ENCODE measurements at places on chromosomes 16 and 17. TPM values are rescaled to one million over a fixed set of nuclear protein-coding genes. Genes with fewer than 3 reads are reported as not detected.

The KRT28 gene
- total RNA-seq: not detected

The CSH1 gene
- 21.9 TPM for total RNA-seq

The ICAM2 gene
- total RNA-seq: 34.3 TPM

The RCVRN gene
- total RNA-seq: 0.31 TPM

The GAS2L2 gene
- total RNA-seq: 0.04 TPM

The PDILT gene
- not detected for total RNA-seq

DNA sequence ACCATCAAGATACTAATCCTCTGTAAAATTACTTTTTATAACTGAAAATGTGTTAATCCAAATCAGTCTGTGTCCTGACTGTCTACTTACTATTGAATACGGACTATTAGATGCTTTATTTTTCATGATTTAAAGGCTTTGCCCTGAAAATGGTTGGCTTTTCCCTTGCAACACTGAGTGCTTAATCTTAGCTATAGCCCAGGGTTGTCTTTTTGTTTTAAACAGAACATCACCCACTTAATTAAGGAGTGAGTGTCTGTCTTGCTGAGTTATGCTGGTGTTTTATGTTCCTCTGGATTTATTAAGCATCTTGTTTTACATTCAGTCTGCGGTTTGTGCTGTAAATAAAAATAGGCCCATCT, 11.0 kb downstream of the FTO start:
- DNase-seq: no peak
- no peak overlapping the region for H3K4me3 ChIP-seq
- H3K27ac ChIP-seq: peak overlapping the region; percentile 85
- H3K4me1 ChIP-seq: peaks cover 3% of the 10 kb centered on the region
- no peaks in the 10 kb centered on the region for H3K27me3 ChIP-seq

GRCh38 chr17:59616253-59616920, 3.3 kb upstream of the CLTC start:
- H3K4me1 ChIP-seq: peaks cover 4% of the 10 kb centered on the region
- H3K27me3 ChIP-seq: no peaks in the 10 kb centered on the region
- DNase-seq: no peak
- H3K4me3 ChIP-seq: no peak overlapping the region
- H3K36me3 ChIP-seq: no peaks in the 10 kb centered on the region

GRCh38 chr16:80380514-80380913, 160.3 kb upstream of the DYNLRB2 start:
- H3K27me3 ChIP-seq: no peaks in the 10 kb centered on the region
- no peak for DNase-seq
- H3K36me3 ChIP-seq: no peaks in the 10 kb centered on the region
- peaks cover 5% of the 10 kb centered on the region for H3K4me1 ChIP-seq
- H3K4me3 ChIP-seq: no peak overlapping the region

GRCh38 chr17:4973256-4974114, 5.9 kb upstream of the SPAG7 start:
- no peak overlapping the region for H3K27ac ChIP-seq
- no peaks in the 10 kb centered on the region for H3K27me3 ChIP-seq
- no peak for DNase-seq

DNA sequence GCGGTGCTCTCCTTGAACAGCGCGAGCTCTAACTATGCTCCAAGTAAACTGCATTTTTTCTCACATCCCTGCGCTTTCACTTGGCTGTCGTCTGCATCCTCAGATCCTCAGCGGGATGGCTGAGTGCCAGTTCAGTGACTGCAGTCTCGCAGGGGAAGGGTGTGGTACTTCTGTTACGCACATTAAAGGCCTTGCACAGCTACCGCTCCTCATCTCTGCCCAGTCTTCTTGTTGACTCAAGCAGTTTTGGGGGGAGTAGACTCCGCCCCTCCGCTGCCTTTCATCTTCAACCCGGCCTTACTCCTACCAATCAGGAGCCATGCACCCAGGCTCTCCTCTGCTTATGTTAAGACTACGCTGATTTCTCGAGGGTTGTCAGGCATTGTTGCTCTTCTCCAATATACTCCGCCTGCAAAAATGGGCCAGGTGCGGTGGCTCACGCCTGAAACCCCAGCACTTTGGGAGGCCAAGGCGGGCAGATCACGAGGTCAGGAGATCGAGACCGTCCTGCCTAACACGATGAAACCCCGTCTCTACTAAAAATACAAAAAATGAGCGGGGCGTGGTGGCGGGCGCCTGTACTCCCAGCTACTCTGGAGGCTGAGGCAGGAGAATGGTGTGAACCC, 10.0 kb downstream of the ATP5PD start:
- peak overlapping the region; percentile 98 for H3K27ac ChIP-seq
- H3K4me1 ChIP-seq: peaks cover 35% of the 10 kb centered on the region
- H3K36me3 ChIP-seq: peaks cover 33% of the 10 kb centered on the region
- H3K27me3 ChIP-seq: no peaks in the 10 kb centered on the region

DNA sequence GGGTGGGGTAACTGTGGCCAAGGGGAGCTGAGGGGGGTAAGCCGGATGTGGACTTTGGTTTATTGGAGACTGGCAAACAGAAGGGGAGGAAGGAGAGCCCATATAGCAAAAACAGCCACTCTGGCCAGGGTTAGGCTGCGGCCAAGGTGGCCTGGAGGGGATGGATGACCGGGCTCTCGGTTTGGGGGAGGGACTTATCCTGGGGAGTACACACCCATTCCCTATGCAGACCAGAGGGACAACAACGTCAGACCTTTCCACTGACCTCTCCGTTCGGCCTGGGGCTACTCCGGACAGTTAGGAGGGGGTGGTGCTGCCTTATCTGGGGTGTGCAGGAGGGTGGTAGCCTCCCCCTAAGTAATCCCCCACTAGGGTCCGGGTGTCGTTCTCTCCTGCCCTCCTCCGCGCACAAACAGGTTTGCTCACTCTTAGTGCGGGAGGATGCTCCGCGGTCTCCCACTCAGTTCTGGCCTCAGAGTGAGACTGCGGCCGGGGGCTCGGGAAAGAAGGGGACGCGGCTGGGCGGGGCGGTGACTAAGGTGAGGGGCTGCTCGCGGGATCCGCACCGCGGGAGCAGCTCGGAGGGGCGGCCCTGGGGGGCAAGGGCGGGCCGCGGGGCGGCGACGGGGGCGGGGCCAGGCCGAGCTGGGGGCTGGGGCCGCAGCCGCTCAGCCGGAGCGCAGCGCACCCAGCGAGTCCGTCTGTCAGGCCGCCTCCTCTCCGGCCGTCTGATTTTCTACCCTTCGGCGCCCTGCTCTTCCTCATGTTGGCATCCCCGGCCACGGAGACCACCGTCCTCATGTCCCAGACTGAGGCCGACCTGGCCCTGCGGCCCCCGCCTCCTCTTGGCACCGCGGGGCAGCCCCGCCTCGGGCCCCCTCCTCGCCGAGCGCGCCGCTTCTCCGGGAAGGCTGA, at the start of gene WNK4:
Gene WNK4 (plus strand): TSS at position 675 of the 915 bp plus-strand sequence. CDS start 89 bp downstream, at position 764.
- peaks cover 58% of the 10 kb centered on the region for H3K27me3 ChIP-seq
- H3K4me3 ChIP-seq: peak within 1 kb of the TSS; percentile 29
- peak; percentile 33 for DNase-seq
- H3K36me3 ChIP-seq: peaks cover 40% of the 10 kb centered on the region
- H3K4me1 ChIP-seq: peaks cover 15% of the 10 kb centered on the region

GRCh38 chr16:5633845-5634440, 536.3 kb upstream of the EEF2KMT start:
- DNase-seq: peak; percentile 14
- no peak overlapping the region for H3K27ac ChIP-seq
- no peak overlapping the region for H3K4me3 ChIP-seq
- H3K27me3 ChIP-seq: no peaks in the 10 kb centered on the region

DNA sequence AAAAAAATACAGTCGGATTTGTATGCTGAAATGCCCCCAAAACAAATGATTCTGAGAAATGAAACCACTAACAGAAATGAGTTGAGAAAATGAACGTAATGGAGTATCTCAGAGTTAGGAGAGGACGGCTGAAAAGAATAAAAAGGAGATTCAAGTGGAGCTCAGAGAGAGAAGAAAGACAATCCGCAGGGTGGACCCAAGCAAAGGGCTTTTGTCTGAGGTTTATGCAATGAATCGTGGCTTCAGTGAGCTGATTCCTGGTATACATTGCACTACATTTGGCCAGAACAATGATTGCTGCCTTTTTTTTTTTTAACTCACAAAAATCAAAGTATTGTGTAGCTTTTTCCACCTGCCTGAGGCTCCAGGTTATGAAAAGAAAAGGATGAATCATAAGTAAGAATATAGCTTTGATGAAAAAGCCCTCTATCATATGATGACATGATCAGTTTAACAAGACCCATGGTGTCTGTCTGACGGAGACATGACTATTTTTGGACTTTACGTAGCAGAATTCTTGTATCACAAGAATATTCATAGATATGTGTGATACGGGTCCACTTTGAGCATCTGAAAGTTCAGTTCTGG, 4.4 kb upstream of the MED9 start:
- no peak overlapping the region for H3K4me3 ChIP-seq
- peaks cover 11% of the 10 kb centered on the region for H3K27me3 ChIP-seq
- H3K27ac ChIP-seq: no peak overlapping the region
- peaks cover 11% of the 10 kb centered on the region for H3K4me1 ChIP-seq
- H3K36me3 ChIP-seq: no peaks in the 10 kb centered on the region
- DNase-seq: no peak

- H3K4me1 ChIP-seq: no peaks in the 10 kb centered on the region
- no peak overlapping the region for H3K27ac ChIP-seq
- peak; percentile 41 for DNase-seq
- H3K4me3 ChIP-seq: no peak overlapping the region
- H3K27me3 ChIP-seq: no peaks in the 10 kb centered on the region
- no peaks in the 10 kb centered on the region for H3K36me3 ChIP-seq
Measured at GRCh38 chr17:49343273-49343672, 18.8 kb downstream of the ZNF652 start.

DNA sequence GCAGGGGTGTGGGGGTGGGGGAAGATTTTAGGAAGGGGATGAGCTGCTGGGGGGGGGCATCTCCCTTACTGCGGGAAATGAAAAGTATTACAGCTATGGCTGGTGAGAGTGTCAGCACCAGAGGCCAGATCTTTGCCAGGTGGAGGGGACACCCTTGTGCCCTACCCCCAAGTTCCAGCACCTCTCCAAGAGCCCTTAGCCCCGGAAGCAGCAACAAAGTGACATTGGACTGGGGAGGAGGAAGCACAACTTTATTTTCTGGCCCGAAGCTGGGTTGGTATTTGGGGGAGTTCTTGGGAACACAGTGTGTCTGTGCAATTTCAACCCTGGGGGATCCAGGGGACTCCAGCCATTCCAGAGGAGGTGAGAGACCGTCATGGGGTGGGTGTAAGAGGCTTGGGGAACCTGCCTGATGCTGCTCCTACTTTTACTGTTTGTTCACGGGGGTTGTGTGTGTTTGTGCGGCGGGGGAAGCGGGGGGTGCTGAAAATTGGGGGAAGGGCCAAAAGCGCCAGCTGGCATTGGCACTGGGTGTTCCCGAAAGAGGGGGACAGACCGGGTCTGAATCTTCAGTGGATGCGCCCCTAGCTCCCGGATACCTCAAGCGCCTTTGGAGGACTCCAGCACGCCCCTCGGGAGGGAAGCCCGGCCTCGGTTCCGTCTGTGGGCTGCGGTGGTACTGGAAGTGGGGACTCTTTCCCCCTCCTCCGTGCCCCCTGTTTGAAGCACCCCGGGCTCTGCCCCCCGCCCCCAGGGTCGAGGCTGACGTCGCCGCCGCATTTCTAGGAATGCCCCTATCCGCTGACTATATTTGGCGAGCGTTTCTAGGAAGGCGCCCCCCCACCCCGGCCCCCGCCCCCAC, 230.3 kb downstream of the MRTFB start:
- H3K27me3 ChIP-seq: peaks cover 21% of the 10 kb centered on the region
- no peaks in the 10 kb centered on the region for H3K36me3 ChIP-seq
- DNase-seq: peak; percentile 44
- peak overlapping the region; percentile 56 for H3K4me3 ChIP-seq

GRCh38 chr17:65751263-65751662, 189.8 kb upstream of the AXIN2 start:
- DNase-seq: no peak
- no peaks in the 10 kb centered on the region for H3K36me3 ChIP-seq
- no peak overlapping the region for H3K4me3 ChIP-seq
- H3K27ac ChIP-seq: no peak overlapping the region
- H3K27me3 ChIP-seq: no peaks in the 10 kb centered on the region

DNA sequence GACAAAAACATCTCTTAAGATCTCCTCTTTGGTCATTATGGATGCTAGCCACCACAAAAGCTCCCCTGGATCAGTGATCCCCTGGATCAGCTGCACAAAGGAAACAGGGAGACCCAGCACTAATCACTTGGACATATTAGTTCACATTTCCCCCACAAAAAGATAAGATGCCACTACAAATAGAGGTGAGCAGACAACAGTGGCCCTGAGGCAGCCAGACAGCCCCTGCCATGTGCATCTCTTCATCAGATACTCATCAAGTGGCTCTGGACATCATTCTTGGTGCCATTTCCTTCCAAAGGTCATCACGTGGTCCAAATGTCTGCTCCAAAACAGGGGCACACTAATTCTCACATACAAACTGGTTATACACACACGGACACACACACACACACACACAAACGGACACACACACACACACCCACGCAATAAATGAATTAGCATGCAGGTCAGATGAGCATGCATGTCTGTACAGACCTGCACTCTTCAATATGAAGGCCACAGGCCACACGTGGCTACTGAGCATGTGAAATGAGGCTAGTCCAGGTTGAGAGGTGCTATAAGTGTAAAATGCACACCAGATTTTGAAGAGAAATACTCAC, 4.1 kb downstream of the USP36 start:
- peaks cover 16% of the 10 kb centered on the region for H3K4me1 ChIP-seq
- H3K27ac ChIP-seq: no peak overlapping the region
- DNase-seq: no peak
- H3K4me3 ChIP-seq: no peak overlapping the region
- no peaks in the 10 kb centered on the region for H3K27me3 ChIP-seq

GRCh38 chr17:65011966-65012365, 44.6 kb downstream of the GNA13 start:
- DNase-seq: no peak
- no peak overlapping the region for H3K27ac ChIP-seq
- H3K4me3 ChIP-seq: no peak overlapping the region
- H3K36me3 ChIP-seq: peaks cover 20% of the 10 kb centered on the region

DNA sequence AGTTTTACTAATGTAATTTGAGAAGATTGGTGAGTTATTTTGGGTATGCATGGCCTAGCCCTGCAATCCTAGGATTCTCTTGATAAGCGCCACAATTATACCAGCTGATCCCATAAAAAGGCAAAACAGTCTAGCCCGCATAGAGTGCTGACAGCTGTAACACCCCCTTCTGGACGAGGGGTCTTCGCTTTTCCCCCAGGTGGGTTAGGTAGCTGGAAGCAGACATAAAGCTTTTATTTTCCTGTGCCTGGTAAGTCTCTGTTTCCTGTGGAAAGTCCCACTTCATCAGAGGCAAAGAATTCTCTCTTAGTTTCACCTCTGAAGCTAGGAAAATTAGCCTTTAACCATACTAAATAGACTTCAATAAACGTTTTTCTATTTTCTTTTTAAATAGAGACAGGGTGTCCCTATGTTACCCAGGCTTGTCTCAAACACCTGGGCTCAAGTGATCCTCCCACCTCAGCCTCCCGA, 108.3 kb downstream of the YPEL2 start:
- H3K4me1 ChIP-seq: peaks cover 20% of the 10 kb centered on the region
- H3K27me3 ChIP-seq: no peaks in the 10 kb centered on the region
- no peak overlapping the region for H3K4me3 ChIP-seq
- peak overlapping the region; percentile 18 for H3K27ac ChIP-seq

- no peak for DNase-seq
- no peak overlapping the region for H3K27ac ChIP-seq
- H3K36me3 ChIP-seq: no peaks in the 10 kb centered on the region
- H3K4me3 ChIP-seq: no peak overlapping the region
- no peaks in the 10 kb centered on the region for H3K4me1 ChIP-seq
Measured at GRCh38 chr17:73936908-73937627, 266.4 kb upstream of the RPL38 start.

GRCh38 chr17:70230850-70231640, 61.7 kb downstream of the KCNJ2 start:
- no peaks in the 10 kb centered on the region for H3K27me3 ChIP-seq
- DNase-seq: no peak

- H3K36me3 ChIP-seq: no peaks in the 10 kb centered on the region
- H3K27me3 ChIP-seq: no peaks in the 10 kb centered on the region
- no peak overlapping the region for H3K4me3 ChIP-seq
- no peak overlapping the region for H3K27ac ChIP-seq
Measured at GRCh38 chr17:62405451-62405850, 18.2 kb upstream of the METTL2A start.

All from muscle of leg (tissue), 16 donors.